Vagina (tissue), 2 donors: ENCODE measurements at places on chromosomes 13 and 19.

DNA sequence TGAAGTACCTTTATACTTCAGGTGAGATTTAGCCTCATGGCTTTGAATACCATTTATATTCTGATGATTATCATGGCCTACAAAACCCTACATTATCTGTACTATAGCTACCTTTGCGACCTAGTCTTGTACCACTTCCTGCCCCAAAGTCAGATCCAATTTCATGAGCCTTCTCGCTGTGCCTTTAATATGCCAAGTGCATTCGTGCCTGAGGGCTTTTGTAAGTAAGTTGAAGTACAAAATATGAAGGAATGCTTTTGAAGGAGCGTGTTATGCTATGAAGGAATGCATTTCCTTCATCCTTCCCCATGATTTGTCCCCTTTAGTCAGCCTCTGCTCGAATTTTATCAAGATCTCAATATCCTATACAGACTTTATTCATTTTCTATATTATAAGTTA is 9.2 kb upstream of the RASL11A start:
- DNase-seq: no peak

DNA sequence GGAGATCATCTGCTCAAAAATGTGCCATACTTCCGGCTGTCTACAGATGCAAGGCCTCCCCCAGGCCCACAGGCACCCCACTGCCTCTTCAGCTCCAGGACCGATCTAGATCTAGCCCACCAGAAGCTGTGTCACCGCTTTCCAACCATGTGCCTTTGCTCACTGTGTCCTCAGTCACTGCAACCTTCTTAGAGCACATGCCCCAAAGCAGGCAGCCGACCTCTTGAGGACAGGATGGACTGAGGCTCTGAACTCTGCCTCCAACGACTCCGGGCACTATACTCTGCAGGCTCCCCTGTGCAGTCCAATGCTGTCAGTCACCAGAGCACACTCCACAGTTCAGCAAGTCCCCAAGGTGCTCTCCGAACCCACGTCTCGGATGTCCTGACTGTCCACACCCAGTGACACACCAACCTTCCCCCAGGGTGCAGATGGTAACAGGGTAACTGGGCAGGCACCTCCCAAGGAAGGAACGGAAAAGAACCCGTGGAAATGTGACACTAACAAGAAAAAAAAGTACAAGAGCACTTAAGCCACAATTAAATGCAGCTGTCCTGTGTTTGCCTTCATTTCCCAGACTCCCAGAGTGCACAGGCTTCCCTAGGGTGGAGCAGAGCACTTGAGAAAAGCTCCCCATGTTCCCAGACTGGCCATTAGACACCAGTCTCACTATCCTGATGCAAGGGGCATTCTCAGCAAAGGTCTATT is 4.8 kb downstream of the STK24 start:
- no peak for DNase-seq

GRCh38 chr19:40689339-40690049 is 957 bp downstream of the NUMBL start:
- no peak for DNase-seq

DNA sequence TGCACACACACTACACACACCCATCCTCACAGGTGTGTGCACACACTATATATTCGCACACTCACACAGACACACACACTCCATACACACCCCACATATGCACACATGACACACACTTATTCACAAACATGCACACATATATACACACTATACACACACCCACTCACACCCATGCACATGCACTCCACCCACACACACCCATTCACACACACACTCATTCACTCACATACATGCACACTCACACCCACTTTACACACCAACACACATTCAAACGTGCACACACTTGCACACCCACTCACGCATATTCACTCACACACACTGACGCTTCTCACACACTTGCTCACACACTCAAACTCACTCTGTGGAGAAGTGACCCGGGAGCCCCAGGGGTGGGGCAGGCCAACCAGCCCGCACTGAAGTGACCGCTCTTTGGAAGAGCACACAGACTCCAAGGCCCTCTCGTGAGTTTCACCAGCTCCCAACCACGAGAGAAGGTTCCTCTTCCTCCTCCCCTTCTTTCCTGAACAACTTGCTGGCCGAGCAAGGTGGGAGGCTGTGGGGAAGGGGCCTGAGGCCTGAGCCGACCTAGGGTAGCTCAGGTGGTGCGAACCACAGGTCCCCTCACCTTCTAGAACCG is 86.1 kb upstream of the TM9SF2 start:
- no peak for DNase-seq

DNA sequence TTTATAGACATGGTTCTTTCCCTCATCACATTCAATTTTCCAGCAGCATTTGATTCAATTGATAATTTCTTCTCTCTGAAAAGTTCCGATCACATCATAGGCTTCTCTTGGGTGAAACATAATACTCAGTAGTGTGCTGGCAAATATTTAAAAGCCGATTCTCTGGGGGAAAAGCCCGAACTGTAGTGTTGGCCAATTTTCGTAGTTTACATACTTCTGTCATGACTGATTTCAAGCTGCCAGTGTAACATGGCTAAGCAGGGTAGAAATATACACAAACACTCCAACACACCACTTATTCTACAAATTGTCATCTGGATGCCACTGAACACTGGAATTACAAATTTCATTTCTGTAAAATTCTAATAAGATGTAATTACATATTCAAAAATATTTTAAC is 56.1 kb upstream of the FREM2 start:
- DNase-seq: no peak

DNA sequence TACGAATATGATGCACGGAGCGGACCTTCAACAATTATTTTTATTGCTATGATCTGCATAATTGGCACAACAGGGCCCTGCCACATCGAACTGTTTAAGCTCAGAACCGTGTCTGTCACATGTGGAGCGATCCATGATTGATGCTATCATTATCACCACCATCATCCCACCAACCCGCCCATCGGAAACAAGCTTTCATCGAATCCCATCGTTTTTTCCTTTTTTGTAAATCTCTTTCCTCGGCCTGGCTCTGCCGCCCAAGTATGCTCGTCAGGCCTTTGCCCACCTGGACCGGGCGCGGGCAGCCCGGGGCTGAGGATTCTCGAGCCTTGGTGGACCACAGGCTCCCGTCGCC is 533 bp upstream of the DCAF15 start:
- DNase-seq: no peak

DNA sequence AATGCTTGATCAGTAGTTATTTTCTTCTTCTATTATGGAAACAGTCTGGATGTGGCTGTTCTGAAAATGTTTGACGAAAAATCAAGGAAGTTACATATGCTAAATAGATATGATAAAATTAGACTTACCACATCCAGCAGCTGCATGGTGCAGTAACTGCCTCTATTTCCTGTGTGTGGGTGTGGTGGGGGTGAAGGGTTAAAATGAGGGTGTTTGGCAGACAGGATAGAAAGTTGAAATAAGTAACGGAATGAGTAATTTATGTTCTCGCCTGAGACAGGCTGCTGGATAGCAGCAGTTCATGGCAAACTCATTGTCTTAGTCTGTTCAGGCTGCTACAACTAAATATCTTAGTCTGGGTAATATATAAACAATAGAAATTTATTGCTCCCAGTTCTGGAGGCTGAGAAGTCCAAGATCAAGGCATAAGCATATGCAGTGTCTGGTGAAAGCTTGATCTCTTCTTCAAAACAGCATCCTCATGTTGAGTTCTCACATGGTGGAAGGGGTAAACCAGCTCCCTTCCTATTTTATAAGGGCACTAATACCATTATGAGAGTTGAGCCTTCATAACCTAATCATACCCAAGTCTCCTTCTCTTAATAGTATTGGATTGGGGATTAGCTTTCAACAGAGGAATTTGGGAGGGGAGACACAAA is 1248.9 kb downstream of the SLITRK5 start:
- no peak for DNase-seq

DNA sequence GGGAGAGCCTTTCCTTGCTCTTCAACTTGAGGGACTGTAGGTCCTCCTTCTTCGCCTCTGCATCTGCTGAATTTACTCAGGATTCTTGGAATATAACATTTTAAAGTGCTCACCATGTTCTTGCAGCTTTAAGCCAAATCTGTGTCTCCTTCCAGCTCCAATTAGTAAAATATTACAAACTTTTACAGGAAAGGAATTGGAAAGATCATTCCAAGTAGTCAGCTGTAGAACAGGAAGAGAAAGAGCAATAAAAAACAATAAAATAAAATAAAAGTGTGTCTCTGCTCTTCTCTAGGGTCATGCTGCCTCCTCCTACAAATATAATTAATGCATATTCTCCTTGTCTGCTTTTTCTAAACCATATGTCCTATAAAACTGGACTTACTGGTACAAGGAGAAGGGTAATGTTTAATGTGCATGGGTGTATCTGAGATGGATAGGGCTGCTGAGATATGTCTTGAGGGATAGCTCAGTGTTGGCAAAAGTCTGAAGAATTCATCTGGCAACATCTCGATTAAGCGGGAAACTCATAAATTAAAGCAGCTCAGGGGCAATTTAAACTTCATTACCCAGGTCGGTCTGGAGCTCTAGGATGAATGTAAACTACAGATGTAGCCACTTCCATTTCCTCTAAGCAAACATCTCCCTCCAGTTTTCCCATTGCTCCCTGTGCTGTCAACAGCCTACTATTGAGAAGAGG is 25.0 kb downstream of the ENOX1 start:
- DNase-seq: no peak

DNA sequence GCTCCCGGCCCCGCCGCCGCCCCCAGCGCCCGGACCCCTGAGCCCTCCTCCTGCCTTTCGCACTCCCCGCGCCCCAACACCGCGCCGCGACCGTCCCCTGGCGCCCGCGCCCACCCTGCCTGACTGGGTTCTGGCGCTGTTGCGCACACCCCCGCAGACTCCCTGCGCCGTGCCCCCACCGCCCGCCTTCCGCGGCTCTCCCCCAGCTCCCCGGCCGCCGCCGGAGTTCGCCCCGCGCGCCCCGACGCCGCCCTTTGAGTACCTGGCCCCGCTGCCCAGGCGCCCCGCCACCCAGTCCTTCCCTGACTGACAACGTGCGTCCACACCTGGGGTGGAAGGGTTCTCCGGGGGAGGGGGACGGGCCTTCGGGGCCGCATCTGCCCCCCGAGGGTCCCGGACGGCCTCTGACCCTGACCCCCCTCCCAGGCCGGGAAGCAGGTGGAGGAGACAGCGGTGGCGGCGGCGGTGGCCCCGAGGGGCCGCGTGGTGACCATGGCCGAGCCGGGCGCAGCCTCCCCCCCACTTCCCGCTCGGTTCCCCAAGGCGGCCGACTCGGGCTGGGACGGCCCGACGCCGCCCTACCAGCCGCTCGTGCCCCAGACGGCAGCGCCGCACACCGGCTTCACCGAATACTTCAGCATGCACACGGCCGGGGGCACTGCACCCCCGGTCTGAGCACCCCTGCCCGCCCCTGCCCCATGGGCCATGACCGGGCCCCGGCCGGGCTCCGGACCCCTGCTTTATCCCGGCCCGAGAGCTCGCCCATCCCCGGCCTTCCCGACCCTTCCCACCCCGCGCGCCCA is 1.4 kb upstream of the MEGF8 start:
- DNase-seq: no peak

- DNase-seq: no peak
Measured at GRCh38 chr13:37640499-37640898, 41.9 kb upstream of the POSTN start.

DNA sequence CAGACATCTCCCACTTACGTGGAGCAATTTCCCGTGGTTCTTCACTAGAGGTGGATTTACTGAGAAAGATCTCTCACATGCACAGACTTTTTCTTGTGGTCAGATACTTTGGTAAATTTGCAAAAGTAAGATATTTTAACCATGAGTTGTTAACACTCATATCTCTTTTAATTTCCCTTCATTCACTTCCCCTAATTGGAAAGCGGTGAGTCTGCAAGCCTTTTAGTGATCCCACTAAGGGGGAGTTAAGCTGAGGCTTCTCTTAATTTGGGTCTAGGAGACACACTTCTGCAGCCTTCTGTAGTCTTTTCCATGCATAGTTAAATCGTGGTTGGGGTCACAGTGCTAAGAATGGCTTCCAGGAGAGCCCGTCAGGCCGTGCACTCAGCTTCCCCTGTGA is 30.7 kb upstream of the SERPINE3 start:
- DNase-seq: no peak

GRCh38 chr13:109348519-109349258 is 437.7 kb downstream of the IRS2 start:
- DNase-seq: no peak

DNA sequence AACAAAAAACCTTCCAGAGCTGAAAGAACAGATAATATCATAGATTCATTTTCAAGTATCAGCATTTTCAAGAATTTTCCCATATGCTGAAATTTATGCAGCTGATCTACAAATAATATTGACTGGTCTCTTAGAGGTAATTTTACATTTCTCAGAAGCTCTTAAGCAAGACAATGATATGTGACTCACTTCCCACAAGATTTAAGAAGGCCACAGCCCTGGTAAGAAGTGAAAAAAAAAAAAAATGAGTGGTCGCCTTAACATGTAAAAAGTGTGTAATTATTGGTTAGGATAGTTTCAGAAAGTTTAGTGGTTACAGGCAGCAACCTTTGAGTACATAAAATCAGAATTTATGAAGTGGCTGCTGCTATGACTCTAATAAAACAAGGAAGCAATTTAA is 54.5 kb downstream of the NUFIP1 start:
- DNase-seq: no peak

DNA sequence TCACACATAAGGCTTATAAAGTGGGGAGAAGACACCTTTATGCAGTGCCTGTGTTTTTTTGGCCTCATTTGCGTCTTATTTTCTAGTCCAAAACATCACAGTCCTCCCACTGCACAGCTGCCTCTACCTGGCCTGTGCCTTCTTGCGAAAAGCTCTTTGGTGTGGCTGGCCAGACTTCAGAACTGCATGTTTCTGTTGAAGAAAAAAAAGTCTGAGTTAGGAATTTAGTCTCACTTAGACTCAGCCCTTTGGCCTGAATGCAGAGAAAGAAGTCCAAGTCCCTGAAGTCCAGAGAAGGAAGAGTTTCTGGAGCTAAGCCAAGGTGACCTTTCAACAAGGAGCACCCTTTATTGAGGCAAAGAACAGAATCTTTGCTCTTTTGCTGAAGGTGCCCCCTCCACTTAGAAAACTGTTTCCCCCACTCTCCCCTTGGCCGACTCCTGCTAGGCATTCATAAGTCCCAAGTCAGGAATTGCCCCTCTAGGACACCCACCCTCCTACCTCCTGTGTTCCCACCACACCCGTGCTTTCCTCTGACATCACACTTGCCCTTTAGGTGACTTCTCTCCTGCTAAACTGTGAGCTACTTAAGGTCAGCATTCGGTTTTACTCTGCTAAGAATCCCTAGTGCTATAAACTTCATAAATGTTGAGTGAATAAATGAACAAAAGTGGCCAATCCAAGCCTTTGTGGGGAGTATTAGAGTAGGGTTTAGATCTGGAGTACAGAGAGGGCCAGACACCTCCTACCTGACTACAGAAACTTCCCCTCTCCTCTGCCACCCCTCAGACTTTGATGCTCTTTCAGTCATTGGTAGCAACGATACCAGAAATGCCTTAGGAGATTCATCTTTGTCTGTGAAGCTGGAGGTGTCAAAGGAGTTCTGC is 226.8 kb downstream of the LACC1 start:
- no peak for DNase-seq
